ENCODE measurements at places on chromosomes 5 and 9. TPM values are rescaled to one million over a fixed set of nuclear protein-coding genes. Genes with fewer than 3 reads are reported as not detected.

DNA sequence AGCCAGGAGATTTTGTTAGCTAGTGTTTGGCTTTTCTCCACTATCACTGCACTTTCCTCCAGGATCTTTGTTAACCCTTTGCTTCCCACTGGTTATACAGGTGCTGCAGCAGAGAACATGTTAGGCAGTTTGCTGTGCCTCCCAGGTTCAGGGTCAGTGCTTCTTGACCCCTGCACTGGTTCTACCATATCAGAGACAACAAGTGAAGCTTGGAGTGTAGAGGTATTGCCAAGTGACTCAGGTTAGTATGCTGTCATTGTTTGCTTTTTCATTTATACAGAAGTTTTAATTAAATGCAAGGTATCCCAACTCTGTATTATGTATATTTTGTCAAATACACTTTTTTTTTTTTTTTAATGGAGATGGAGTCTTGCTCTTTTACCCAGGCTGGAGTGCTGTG lies 68.4 kb downstream of the GAPVD1 start:
- no peak for DNase-seq

DNA sequence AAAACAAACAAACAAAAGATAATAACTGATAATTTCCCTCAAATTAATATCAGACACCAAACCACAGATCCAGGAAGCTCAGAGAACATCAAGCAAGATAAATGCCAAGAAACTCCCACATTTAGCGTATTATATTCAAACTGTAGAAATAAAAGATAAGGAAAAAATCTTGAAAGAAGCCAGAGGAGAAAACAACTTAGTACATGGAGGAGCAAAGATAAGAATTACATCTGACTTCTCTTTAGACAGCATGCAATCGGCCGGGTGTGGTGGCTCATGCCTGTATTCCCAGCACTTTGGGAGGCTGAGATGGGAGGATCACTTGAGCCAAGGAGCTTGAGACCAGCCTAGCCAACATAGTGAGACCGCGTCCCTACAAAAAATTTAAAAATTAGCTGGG lies 17.2 kb upstream of the MLANA start:
- no peak for DNase-seq

GRCh38 chr5:159543326-159543725 lies 213.0 kb upstream of the IL12B start:
- DNase-seq: no peak

DNA sequence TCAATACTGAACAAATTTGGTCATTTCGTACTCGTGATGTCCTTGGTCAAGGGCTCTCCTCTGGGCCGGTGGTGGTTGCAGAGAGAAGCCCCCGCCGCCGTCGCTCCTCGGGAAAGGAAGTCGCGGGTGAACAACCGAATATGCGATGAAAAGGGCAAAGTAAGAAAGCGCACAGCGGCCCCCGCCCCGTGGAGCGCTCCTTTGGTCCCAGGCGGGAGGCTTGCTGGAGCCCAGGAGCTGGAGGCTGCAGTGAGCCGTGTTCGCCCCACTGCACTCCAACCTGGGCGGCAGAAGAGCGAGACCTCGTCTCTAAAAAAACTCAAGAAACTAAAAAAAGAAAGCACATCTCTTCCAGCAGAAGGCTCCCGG lies 108.4 kb upstream of the LARP1 start:
- no peak for DNase-seq

DNA sequence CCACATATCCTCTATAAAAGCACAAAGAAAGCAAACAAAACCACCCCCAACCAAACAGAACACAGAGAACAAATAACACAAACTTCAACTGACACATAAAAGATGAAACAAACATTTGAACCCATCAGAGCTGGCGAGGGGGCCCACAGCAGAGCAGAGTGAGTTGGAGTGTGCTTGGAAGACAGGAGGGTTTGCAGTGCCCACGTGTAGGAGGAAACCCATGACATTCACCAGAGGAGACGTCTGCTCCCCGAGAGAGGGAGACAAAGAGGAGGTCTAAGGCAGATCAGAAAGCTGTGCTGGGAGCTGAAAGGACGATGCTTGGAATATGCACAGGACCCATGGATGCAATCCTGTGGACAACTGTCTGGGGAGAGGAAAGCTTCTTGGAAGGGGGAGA lies 27.0 kb downstream of the MRPL36 start:
- no peak for DNase-seq

DNA sequence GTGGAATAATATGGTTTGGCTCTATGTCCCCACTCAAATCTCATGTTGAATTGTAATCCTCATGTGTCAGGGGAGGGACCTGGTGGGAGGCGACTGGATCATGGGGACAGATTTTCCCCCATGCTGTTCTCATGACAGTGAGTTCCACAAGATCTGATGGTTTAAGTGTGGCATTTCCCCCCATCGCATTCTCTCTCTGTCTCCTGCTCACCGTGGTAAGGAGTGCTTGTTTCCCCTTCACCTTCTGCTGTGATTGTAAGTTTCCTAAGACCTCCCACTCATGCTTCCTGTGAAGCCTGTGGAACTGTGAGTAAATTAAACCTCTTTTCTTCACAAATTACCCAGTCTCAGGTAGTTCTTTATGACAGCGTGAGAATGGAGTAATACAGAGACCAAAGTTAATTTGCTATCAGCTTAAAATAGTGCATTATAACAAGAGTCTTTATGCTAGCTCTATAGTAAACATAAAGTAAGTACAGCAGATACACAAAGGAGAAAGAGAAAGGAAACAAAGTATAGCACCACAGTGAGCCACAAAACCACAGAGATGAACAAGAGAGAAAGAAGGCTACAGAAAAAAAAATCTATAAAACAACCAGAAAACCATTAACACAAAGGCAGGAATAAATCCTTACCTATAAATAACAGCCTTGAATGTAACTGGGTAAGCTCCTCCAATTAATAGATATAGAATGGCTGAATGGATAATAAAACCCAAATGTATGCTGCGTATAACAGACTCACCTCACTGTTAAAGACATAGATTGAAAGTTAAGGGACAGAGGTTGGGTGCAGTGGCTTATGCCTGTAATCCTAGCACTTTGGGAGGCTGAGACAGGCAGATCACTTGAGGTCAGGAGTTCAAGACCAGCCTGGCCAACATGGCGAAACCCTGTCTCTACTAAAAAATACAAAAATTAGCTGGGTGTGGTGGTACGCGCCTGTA lies 39.7 kb downstream of the RAPGEF6 start:
- no peak for DNase-seq

DNA sequence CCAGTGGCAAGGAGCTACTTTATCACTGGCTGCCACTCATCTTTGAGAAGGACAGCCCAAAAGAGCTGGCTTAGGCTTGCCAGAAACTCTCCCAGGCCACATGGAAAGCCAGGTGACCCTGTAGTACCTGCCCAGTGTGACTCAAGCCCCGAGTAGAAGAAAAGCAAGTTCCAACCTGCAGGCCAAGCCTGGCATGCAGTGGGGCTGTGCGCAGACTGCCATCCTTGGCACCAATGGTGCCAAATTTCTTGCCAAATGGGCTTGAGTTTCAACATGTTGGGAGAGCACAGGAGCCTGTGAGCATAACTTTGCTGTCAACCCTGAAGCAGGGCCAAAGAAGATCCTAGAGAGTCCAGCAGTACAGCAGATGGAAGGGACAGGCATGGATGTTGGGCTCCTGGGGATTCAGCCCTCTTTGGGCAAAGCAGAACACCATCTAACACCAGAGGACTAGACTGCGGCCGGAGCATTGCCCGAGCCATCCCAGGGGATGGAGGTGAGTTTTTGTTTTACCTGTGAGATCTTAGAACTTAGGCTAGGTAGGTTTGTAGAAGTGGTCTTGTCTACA lies 27.3 kb upstream of the SHB start:
- DNase-seq: peak; percentile 43

GRCh38 chr5:165622864-165623536 lies 2117.6 kb downstream of the MAT2B start:
- no peak for DNase-seq

DNA sequence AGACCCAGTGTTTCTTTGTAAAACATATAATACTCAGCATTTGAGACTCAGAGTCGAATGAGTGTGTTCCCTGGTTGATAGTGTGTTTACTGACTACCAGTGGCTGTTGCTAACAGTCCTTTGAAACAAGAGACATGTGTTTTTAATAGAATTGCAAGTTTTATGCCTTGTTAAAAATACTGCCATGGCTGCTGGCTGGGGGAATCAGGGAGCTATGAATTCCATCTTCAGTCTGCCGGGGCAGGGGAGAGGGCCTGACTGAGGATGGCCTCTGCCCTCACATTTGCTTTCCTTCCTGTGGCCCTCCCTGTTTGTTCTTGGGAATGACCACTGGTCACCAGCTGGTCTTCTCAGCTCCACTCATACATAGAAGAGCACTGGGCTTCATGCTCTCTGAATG lies 63.8 kb downstream of the PDZD2 start:
- no peak for DNase-seq

GRCh38 chr9:21558615-21559401 lies 76.7 kb upstream of the IFNE start:
- no peak for DNase-seq

- no peak for DNase-seq
Measured at GRCh38 chr5:51345106-51345505, 38.1 kb upstream of the ISL1 start.

- no peak for DNase-seq
Measured at GRCh38 chr9:31608416-31608815, 776.0 kb upstream of the ACO1 start.

The SLC4A9 gene
- total RNA-seq: not detected

The STXBP1 gene
- total RNA-seq: 48.8 TPM

The PPIC gene
- 23.4 TPM for total RNA-seq

Measured in type B pancreatic cell (in vitro differentiated cells).